Panc1 (cell line): ENCODE measurements at places on chromosomes 3 and 15.

DNA sequence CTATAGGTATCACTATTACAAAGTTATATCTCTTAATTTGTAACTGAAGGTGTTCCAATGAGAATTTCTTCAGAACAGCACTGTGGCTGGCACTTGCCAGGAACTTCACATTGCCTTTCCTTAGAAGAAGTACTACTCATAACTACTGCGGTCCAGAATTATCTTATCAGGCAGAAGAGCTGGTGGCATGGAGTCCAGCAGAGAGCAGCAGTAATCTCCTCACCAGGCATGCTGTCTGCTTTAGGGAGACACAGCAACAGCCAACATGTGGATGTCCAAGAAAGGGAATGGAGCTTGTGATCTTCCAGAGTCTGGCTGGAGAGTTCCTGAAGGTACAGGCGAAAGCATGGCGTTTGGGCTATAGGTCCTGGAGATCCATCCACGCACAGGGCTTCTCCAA is 919.7 kb upstream of the NR2F2 start:
- no peak for DNase-seq

DNA sequence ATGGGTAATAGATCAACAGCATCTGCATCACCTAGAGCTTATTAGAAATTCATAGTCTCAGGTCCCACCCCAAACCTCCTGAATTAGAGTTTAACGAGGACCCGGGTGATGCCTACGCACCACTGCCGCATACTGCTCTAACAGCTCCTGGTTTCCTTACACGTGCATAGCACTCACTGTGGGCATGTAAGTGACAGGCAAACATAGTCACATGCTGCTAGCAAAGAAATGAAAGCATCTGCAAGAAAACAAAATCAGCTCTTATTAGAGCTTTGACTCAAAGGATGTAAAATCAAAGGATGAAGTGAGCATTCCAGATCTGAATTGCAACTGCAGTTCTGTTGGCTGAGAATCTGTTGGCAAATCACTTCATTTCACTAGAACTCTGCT is 19.1 kb upstream of the RIOX2 start:
- no peak for DNase-seq

GRCh38 chr15:90823455-90823974 is 44.9 kb upstream of the FURIN start:
- no peak for DNase-seq

- DNase-seq = no peak
Measured at GRCh38 chr3:122496508-122496907, 18.2 kb downstream of the KPNA1 start.

DNA sequence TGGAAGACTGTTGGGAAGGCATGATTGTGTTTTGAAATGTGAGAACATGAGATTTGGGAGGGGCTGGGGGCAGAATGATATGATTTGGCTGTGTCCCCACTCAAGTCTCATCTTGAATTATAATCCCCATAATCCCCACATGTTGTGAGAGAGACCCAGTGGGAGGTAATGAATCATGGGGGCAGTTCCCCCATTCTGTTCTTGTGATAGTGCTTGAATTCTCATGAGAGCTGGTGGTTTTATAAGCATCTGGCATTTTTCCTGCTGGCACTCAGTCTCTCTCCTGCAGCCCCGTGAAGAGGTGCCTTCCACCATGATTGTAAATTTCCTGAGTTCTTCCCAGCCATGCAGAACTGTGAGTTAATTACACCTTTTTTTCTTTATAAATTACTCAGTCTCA is 430.5 kb downstream of the OTOL1 start:
- DNase-seq = no peak

DNA sequence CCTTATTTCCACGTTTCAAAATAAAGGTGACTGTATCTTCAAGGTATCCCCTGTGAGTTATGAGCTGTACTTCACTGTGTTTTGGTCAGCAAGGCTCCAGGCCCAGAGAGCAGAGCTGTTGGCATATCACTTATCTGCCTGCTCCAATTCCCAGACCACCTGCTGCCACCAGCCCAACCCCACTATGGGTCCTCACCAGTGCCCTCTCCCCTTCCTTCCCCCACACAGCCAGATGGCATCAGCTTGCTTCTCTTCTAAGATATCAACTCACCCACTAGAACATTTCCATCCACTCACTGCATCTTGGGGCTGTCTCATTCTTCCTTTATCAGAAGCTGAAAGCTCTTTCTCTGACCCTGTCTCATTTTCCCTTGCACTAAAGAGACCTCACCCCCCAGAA is 136.9 kb upstream of the EIF1B start:
- no peak for DNase-seq

DNA sequence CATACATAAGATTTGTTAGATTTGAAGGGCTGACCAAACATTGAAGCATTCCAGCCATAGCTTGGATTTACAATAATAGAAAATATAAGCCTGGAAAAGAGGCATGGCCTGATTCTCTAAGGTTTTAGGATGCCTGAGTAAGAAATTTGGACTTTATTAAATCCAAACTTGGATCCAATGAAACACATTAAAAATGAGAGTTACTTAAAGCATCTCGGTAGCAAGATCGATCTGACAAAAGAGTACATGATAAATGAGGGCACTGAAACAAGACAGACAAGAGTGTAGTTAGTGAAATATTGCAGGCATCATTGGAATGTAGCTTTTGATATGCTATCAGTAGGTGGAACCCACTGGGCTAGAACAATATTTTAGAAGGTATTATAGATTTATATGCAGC is 855.7 kb upstream of the DPPA4 start:
- no peak for DNase-seq

DNA sequence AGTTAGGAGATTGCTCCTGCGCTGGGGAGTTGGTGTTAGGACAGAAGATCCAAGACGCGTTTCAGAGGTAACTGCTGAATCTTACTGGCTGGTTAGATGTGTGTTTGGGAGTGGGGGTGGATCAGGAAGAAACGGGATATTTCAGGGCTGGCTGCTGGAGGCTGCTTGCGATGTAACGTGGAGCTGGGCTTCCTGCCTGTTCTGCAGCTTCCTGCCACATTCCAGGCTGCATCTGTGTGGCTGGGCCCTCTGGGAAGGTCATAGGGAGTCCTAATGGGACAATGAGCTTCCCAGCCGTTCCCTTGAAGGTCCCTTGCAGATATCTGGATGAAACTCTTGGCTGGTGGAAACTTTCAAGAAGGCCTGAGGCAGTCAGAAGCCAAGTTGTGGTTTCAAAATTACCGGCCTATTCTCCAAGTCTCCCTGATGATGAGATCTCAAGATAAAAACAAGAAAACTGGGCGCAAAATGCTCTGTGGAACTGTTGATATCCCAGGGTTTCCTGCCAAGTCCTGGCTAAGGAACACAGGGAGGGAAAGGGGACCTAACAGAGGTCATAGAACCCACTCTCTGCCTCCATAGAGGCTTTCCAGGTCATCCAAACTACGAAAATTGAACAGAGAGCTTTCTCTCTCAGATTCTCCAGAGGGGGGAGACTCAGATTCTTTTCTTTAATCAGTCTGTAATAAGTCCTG is 67.0 kb downstream of the NOX5 start:
- no peak for DNase-seq

DNA sequence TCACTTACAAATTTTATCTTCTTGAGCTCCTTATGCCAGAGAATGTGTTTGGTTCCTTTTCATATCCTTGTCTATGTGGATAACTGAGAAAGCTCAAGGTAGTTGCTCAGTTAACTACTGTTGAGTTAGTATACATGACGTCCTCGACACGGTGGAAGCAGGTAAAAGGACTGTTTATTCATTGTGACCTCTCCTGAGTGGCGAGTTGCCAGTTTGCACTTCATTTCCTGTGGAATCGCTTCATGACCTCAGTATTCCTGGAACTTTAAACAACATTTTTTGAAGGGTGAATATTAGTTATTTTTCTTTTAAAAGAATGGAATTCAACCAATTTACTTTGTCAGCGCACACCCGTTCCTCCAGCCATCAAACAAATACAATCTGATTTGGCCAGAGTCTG is 1.2 kb upstream of the TPRG1 start:
- DNase-seq = no peak

GRCh38 chr15:57819646-57820045 is 113.1 kb downstream of the POLR2M start:
- DNase-seq = no peak
